ENCODE measurements at places on chromosomes 1 and 21.

DNA sequence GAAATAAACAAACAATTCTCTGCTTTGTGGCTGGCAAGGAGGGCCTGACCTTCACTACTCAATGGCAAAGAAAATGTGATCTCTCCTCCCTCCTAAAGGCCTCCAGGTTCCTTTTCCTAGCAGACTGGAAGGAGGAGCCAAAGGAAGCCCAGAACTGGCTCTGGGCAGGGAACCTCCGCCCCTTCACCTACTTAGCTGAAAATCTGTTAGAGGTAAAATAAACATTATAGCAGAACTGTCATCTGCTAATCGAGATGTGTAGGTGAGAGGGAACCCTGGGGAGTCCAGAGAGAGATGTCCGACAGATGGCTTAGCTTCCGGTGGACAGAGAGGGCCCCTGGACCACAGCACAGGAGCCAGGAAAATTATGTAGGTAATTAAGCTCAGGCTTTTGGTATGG is 75.2 kb upstream of the KCNA3 start:
- no peak for DNase-seq

GRCh38 chr1:83990734-83991133 is 8.2 kb downstream of the TTLL7 start:
- DNase-seq: no peak

DNA sequence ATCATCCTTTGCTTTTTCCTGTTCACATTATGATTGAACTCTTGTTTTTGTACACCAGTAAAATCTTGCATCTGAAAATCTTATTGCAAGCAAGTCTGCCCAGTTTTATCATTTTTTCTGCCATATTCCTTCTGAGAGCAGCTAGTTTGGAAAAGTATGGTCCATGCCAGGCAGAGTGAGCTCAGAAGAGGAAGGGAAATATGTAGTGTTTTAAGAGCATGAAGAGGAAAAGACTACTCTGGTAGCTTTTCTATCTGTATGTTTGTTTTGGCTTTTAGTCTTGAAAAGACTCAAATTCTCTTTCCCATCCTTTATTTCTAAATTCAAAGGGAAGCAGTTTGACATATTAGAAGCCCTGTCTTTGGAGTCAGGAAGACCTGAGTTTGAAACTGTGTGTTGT is 125.8 kb downstream of the NFIA start:
- no peak for DNase-seq

DNA sequence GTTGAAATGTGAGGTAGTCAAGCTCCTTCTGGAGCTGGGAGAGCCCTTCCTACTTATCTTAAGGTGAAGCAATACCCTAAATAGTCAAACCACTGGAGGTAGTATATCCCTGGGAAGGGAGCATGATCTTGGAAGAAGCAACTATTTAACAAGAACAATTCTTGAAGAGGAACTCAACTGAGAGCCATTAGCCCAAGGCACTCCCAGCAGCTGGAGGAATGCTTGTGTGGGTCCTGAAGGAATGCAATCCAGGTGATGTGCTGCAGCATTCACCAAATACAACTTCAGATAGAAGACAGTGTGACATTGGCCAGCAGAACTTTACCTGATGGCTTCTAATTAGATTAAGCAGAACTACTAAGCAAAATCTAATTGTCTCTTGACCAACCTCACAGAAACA is 9.5 kb downstream of the FCER1A start:
- no peak for DNase-seq

DNA sequence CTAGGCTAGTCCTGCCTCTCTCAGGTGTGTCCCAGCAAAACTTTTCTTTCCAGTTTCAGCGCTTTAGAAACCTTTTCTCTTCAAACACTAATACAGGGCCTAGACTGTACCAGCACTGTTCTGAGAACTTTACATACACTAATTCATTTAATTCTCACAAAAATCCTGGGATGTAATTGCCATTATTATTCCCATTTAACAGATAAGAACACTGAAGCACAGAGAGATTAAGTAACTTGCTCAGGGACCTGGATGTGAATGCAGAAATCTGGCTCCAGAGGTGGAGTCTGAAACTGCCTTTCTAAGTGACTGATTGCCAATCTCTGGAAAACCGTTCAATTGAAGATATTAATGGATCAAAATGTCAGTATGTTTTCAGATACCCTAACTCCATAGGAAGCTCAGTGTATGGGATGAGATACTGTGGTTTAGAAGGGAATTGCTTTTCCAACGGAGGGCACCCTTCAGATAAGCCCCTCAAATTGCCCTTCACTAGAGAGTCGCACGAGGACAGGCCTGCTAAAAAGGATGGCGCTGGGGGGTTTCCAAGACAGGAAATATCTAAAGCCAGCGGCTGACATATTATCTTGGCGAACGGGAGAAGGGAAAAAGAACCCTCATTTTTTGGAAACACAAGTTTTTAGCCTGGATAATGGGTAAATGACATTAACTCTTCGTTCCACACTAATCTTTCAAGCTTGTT is 698 bp upstream of the UCK2 start:
- DNase-seq: peak; percentile 22

DNA sequence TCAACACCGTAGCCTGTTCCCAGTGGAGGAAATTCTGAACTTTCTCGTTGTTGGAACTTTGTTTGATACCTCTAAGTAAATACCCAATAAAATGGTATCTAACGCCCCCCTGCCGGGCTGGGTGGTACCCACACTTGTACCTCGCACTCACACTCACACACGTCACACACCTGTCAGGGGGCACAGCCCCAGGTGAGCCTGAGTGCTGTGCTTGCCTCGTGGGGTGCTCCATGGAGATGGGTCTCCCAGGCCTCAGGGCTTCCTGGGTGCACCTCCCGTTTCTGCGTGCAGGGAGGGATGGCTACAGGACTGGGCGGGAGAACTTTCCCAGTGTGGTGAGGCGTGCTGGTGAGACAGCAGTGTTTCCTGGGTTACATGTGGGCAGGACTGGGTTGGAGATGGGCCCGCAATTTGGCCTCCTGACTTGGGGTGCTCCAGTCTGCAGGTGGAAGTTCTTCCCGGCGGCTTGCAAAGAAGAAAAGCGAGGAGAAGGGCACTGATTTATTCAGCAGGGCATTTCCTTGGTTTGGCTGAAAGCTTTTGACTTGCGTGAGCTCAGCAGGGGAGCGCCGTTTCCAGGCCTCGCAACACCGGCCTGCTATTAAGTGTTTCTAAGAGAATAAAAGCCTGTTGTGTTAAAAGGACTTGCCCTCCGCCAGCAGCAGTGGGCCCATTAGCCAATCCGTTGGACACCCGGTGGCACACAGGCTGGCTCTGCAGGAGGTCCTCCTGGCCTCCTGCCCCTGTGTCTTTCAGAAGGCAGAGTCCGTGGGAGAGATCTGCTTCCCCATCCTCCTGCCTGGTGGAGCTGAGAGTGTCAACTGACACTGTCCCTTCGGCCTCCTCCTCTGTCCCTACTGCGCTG is 79.7 kb downstream of the KIF26B start:
- no peak for DNase-seq

GRCh38 chr1:202046227-202046626 is 35.8 kb downstream of the ELF3 start:
- no peak for DNase-seq

GRCh38 chr1:72649991-72650390 is 367.7 kb upstream of the NEGR1 start:
- DNase-seq: no peak

DNA sequence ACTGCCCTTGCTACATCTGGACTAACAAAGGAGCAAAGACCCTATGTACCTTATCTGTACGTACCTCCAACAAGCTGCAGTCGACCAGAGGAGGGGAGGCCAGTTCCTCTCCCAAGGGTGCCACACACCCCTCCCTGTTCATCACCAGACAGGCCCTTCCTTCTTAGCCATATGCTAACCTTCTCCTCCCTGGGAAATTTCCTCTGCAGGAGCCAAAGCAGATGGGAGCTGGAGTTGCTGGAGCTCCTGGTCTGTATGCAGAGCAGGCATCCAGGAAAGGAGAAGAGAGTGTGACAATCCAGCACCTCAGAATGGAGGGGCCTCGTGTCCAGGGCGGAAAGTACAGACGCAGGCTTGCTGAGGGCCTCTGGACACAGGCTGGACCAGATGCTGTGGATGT is 48.5 kb downstream of the C8B start:
- DNase-seq: no peak
